ENCODE measurements at places on chromosomes 3 and 15.

- no peak for DNase-seq
Measured at GRCh38 chr3:112605285-112605684, 35.7 kb downstream of the CCDC80 start.

- no peak for DNase-seq
Measured at GRCh38 chr3:21613372-21614070, 137.5 kb downstream of the ZNF385D start.

GRCh38 chr3:111863942-111864694, 5.1 kb downstream of the PHLDB2 start:
- no peak for DNase-seq

DNA sequence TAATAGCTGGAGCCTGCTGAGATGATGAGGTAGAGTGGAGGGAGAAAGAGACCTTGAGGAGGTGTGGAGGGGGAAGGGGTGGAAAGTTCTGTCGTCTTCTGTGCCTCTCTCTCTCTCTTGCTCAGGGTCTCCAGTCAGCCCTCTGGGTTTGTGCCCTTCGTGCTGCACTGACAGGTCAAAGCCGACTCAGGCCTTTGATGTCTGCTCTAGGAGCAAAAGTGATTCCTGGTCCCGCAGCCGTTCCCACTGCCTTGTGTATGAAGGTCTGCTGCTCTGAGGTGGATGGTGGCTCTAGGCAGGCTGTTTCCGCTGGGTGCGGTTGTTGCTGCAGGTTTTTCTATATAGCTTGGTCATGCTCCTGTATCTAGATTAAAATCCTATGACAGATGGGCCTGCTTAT, 89.4 kb downstream of the IGF1R start:
- DNase-seq = no peak

DNA sequence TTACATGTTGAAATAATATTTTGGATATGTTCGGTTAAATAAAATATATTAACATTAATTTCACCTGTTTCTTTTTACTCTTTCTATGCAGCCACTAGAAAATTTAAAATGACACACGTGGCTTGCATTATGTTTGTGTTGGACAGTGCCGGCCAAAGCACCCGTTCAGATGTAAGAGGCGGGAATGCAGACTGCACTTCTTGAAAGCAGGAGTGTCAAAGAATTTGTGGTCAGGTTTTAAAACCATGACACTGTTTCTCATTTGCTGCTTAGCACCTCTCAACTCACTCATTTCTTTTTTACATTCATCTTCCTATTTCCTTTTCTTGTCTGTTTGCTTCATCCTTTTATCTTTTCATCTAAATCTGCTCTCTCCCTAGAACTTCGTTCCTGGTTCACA, 35.3 kb upstream of the MINAR1 start:
- no peak for DNase-seq

GRCh38 chr15:69341356-69341755, 42.6 kb downstream of the PAQR5 start:
- DNase-seq = no peak

DNA sequence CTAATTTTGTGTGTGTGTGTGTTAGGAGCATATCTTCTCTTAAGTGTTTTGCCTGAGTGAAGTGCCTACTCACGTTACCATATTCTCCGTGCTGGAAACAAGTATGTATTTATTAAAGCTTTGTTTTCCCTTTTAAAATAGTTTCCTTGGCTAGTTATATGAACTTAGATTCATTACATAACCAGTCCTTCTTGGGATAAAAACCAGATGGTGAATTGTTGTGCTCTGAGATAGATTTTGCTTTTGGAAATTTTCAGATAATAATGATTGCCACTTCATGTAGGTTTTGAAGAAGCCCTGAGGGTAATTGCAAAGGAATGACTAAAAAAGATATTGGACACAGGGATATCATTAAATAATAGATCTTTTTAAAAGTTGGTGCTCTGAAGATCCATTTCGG, 390.2 kb upstream of the SGO1 start:
- no peak for DNase-seq

- no peak for DNase-seq
Measured at GRCh38 chr3:156837115-156837514, 11.0 kb downstream of the LEKR1 start.

DNA sequence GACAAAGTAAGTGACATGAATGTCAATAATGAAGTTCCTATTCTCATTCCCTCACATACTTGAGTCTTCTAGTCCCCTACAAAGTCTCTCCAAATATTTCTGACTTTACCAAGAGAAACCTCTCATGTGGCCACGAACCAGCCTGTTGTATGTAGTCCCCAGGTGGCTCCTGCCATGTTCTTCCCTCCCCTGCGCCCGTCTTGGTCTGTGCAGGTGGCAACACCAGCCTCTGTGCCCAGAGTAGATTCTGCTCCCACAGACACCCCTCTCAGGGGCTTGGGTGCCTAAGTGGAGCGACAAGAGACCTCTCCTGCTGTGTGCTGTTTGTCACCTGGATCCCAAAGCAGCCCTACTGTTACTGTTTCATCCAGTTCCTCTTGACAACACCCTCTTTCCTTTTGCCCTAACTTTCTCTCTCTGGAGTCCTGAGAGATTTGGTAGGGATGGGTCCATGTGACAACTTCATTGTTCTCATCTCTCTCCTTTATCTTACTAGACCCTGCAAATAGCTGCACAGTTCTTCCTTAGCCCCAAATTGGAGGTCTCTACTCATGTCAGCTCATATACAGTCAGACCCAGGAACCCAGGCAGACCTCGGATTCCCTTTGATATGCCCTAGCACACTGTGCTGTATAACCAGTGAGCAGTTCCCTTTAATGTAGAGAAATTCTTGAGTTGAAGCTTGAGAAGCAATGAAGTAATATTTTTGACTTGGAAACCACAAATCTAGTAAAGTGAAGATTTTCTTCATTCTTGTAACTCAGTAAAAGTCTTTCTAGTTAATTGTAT, 56.9 kb downstream of the POLR2M start:
- no peak for DNase-seq

DNA sequence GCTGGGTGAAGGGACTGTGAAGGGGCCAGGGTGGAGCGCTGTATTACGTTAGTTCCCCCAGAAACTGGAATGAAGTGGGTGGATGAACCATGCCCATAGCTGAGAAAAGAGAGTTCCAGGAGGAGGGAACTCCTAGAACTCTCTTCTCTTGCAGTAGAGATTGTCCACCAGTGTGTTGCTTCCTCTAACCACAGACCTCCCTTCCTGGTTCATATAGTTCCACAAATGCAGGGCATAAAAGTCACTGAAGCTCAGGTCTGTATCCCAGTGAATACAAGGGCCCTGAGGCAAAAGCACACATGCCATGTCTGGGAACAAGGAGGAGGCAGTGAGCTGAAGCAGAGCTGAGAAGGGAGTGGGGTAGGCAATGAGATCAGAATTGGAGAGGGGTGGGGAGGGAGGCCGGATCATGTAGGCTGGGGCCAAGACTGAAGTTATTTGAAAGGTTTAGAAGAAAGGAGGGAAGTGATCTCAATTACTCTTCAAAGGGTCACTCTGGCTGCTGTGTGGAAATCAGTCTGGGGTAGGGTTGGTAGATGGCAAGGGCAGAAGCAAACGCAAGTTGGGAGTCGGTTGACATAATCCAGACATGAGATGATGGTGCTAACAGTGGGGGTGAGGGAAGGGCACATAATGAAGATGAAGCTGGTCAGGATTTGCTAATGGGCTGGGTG, 6.5 kb downstream of the A4GNT start:
- no peak for DNase-seq

DNA sequence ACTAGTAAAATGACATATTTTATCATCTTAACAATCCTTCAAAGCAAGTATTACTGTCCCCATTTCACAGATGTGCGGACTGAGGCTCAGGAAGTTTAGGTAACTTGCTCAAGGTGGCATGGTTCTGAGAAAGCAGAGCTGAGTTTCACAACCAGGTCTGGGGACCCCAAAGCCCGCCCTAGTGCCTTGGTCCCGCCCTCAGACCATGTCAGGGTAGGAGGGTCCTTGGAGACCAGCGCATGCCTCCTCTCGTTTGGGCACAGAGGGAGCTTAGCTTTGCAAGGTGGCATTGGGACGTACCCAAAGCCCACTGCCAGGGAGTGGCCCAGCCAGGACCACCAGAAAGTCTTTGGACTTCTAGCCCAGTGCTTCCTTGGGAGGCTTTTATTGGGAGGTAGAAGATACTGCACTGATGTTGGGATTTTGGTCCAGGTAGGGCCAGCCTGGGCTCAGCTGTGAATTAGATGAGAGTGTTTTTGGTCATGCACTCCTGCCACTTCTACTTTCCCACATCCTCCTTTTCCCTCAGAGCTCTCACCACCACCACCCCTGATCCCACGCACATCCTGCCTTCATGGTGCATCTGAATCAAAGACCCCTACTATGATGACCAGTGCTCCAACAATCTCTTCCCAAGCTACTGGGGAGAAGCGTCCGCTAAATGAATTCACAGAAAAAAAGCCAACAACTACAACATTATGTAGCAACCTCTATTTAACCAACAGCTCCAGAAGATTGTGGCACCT, 307.9 kb downstream of the TLE3 start:
- DNase-seq = no peak

All from iPS-NIHi11 (cell line).